ENCODE measurements at places on chromosomes 7 and 10.

GRCh38 chr10:35329520-35329919 is 6.8 kb upstream of the CCNY start:
- DNase-seq, result no peak
- H3K4me1 ChIP-seq, result peaks cover 22% of the 10 kb centered on the region
- no peaks in the 10 kb centered on the region for H3K27me3 ChIP-seq

DNA sequence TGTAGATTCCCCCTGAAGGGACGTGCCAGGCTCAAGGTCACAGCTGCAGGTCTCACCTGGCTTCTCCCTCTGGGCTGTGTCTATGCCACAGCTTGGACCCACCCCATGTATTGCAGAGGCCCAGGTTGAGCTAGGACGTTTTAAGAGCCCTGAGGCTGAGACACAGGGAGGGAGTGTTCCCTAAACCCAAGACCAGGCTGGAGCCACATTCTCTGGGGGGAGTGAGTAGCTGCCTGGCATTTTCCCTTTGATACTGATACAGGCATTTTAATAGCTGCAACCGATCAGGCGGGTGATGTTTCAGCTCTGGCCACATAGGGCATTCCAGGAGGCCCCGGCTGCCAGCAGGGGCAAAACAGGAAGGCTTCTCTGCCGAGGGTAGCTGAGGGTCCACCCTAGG is 13.4 kb downstream of the COL13A1 start:
- H3K4me1 ChIP-seq, result peaks cover 19% of the 10 kb centered on the region
- no peak for DNase-seq

GRCh38 chr10:63286754-63287264 is 153.7 kb downstream of the NRBF2 start:
- peaks cover 45% of the 10 kb centered on the region for H3K4me1 ChIP-seq
- peak overlapping the region; percentile 81 for H3K27ac ChIP-seq
- no peaks in the 10 kb centered on the region for H3K27me3 ChIP-seq

DNA sequence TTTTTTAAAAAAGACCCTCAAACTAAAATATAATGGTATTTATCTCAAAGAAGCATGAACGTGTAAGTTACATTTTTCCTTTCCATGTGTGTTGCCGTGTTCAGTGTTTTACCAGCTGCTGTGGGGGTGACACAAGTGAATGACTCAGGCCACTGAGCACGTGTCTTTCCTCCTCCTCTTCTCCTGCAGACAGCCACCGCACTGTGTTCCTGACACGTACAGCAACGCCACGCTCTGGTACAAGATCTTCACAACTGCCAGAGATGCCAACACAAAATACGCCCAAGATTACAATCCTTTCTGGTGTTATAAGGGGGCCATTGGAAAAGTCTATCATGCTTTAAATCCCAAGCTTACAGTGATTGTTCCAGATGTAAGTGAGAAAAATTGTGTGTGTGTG is 29.7 kb downstream of the TMEM248 start:
- H3K27me3 ChIP-seq, result no peaks in the 10 kb centered on the region
- H3K36me3 ChIP-seq, result peaks cover 15% of the 10 kb centered on the region
- H3K27ac ChIP-seq, result no peak overlapping the region
- no peak overlapping the region for H3K4me3 ChIP-seq

GRCh38 chr7:120586571-120586970 is 271.4 kb downstream of the TSPAN12 start:
- no peaks in the 10 kb centered on the region for H3K4me1 ChIP-seq
- DNase-seq, result no peak
- H3K27ac ChIP-seq, result no peak overlapping the region
- H3K4me3 ChIP-seq, result no peak overlapping the region
- no peaks in the 10 kb centered on the region for H3K36me3 ChIP-seq

- no peak for DNase-seq
- no peak overlapping the region for H3K27ac ChIP-seq
- no peak overlapping the region for H3K4me3 ChIP-seq
Observed at GRCh38 chr7:112272921-112273561, 66.5 kb downstream of the ZNF277 start.

DNA sequence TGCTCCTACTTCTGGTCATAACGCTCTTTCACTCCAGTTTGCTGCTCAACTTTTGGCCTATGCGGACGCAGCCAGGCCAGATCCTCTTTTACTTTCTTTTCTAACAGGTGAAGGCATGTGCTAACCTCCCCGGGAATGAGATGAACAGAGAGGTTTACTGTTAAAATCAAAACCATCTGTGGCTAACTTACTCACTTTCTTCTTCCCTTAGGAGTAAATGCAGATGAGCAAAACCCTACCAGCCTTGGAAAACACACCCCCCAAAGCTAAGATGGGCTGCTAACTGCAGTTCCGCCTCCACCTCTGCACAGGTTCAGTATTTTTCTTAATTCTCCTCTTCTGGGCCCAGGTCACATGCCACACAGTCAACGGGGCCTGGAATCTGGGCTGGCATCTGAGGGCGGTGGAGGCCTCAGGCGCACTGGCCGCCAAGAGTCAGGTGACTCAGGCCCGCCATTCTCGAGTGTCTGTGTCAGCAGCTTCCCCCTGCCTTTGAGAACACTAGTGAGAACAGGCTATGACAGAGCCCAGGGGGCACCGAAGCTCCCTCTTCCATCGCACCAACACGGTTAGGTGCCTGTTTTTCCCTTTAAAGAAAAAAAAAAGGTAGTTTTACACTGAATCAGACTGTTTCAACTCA is 11.1 kb downstream of the FAM53B start:
- H3K36me3 ChIP-seq, result peaks cover 6% of the 10 kb centered on the region
- DNase-seq, result peak; percentile 38
- peak overlapping the region; percentile 53 for H3K4me3 ChIP-seq

DNA sequence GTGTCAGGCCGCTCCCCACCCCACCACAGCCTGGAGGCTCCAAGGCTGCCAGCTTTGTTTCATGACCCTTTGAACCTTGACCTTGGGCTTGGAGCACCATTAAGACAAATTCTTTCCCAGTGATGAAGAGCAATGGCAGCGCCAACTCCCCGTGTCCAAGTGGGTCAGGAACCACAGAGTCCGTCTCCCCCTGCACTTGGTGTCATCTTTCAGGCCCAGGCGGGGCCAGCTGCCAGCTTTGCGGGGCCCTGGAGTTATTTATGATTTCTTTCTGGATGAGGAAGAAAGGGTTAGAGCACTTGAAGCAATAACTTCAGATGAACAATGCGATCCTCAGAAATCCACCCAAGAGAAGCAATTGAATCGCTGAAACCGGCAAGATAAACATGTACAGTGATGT is 110.8 kb downstream of the MYL10 start:
- peaks cover 2% of the 10 kb centered on the region for H3K36me3 ChIP-seq
- DNase-seq, result no peak
- no peaks in the 10 kb centered on the region for H3K4me1 ChIP-seq

DNA sequence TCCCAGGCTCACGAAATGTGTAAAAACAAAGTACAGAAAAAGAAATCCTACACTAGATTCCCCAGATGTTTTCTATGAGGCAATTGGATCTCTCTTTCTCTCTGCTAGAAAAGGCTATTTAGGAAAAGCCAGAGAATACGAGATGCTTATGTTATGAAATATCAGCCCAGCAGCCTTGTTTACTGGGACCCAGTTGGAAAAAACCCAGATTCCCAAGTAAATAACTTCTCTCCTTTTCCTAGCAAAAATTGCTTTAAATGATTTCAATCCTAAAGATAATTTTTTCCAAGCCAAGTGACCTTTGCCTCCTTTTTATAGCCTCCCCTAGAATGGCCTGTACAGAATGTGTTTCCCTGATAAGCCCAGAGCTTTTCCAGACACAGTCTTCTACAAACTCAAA is 199.3 kb downstream of the PLXNA4 start:
- no peaks in the 10 kb centered on the region for H3K36me3 ChIP-seq
- no peak for DNase-seq
- no peaks in the 10 kb centered on the region for H3K4me1 ChIP-seq
- H3K4me3 ChIP-seq, result no peak overlapping the region

DNA sequence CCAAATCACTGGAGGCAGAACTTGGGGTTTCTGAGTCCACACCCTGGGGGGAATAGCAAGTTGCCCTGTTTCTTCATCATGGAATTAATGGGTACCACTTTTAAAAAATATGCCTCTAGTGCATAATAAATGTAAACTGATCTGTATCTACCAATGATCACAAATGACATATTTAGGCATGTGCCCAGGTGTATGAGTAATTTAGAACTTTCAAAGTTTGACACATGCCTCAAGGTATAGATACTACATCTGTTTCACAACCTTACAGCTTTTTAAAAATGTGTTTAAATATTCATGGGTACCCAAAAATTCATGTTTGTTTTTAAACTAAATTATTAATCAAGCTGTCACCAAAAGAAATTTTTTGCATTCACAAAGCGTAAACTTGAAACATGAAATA is 226.0 kb downstream of the KIAA1217 start:
- DNase-seq, result no peak
- no peaks in the 10 kb centered on the region for H3K4me1 ChIP-seq
- H3K27ac ChIP-seq, result no peak overlapping the region
- no peak overlapping the region for H3K4me3 ChIP-seq
- H3K36me3 ChIP-seq, result no peaks in the 10 kb centered on the region
- H3K27me3 ChIP-seq, result no peaks in the 10 kb centered on the region

DNA sequence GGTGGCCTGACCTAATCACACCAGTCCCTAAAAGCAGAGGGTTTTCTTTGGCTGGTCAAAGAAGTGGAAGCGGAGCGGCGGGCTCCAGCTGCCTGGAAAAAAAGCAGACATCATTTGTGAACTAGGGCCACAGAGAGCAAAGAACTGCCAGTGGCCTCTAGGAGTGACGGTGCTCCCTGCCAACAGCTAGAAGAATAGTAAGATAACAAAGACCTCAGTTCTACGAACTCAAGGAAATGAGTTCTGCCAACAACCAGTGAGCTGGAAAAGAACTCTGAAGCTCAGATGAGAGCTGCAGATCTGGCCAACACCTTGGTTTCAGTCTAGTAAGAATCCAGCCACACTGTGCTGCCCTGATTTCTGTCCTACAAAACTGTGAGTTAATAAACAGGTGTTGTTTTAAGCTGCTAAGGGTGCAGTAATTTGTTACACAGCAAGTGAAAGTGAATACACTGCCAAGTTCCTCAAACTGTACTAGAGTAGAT is 178.0 kb downstream of the SRPK2 start:
- H3K4me3 ChIP-seq, result peak overlapping the region; percentile 69
- DNase-seq, result no peak
- H3K27me3 ChIP-seq, result no peaks in the 10 kb centered on the region
- peaks cover 52% of the 10 kb centered on the region for H3K4me1 ChIP-seq
- H3K27ac ChIP-seq, result peak overlapping the region; percentile 78

DNA sequence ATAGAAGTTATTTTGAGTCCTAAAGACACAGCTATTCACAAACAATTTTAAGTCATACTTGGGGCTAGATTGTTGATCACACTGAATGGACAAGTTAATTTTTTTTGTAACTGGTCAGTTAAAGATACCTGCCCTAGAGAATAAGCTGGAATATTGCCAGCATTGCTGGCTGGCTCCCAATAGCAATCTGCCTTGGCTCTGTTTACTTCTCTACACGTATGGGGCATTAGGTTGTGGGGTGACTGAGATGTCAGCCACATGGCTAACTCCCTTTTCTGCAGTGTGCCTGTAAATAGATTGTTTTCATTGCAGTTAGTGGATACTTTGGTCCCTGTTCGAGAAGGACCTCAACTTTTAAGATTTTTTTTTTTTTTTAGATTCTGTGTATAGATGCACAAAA is 128.2 kb downstream of the SEMA3E start:
- H3K4me3 ChIP-seq, result no peak overlapping the region
- no peaks in the 10 kb centered on the region for H3K4me1 ChIP-seq
- DNase-seq, result no peak
- H3K36me3 ChIP-seq, result no peaks in the 10 kb centered on the region
- no peaks in the 10 kb centered on the region for H3K27me3 ChIP-seq

- H3K27ac ChIP-seq, result no peak overlapping the region
- H3K4me3 ChIP-seq, result no peak overlapping the region
- peaks cover 4% of the 10 kb centered on the region for H3K36me3 ChIP-seq
- no peaks in the 10 kb centered on the region for H3K4me1 ChIP-seq
- no peak for DNase-seq
Observed at GRCh38 chr10:132858121-132859081, 72.5 kb upstream of the NKX6-2 start.

GRCh38 chr10:131453721-131454634 is 142.5 kb upstream of the TCERG1L start:
- no peak overlapping the region for H3K27ac ChIP-seq
- H3K27me3 ChIP-seq, result peaks cover 43% of the 10 kb centered on the region
- H3K4me1 ChIP-seq, result peaks cover 9% of the 10 kb centered on the region
- DNase-seq, result peak; percentile 41

DNA sequence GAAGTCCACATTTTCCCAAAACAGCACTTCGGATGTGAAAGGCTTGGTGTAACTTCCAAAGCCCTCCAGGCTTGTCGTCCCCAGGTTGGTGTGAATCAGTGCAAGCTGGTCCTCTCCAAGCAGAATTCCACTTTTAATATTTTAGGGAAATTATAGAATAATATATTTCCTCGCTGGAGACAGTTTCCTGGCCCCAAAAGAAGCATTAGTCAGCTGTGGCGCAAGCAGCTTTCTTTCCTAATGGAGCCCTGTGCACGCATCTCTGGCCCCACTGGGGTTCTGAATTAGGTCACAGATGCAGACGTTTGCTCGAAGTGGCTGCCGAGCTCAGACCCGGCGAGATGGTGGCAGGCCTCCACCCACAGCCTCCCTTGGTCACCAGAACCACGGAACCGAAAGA is 33.3 kb upstream of the MNX1 start:
- DNase-seq, result no peak
- no peak overlapping the region for H3K27ac ChIP-seq
- no peak overlapping the region for H3K4me3 ChIP-seq
- peaks cover 2% of the 10 kb centered on the region for H3K27me3 ChIP-seq
- H3K4me1 ChIP-seq, result no peaks in the 10 kb centered on the region

DNA sequence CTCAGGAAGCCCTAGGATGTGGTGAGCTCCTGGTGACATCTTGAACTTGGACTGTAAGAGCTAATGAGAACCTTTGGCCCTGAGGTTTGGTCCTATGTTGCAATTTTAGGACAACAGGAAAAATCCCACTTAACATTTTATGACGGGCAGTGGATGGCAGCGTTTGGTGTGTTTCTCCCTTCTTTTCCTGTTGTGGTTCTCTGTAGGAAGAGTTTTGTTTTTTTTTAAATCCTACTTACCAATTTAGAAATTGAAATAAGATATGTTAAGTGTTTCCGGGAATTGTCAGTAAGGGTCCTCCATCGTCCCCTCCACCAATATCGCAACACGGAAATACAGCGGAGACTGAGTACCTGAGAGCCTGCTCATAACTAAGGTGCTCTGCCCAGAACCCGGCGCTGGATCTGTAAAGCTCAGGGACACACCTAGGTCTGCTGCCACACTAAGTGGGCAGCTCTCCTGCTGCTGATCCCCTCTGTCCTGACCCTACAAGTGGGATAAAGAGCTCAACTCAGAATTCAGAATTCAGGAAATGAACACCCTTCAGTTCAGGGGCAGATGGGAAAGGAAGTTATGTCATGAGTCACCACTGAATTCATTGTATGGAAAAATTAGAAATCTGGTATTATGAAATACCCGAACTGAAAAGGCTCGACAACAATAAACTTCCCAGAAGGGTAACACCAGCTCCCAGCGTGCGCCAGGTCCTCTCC is 9.1 kb upstream of the PROSER2 start:
- H3K27me3 ChIP-seq, result no peaks in the 10 kb centered on the region
- no peak overlapping the region for H3K27ac ChIP-seq
- no peak overlapping the region for H3K4me3 ChIP-seq
- no peaks in the 10 kb centered on the region for H3K36me3 ChIP-seq
- no peaks in the 10 kb centered on the region for H3K4me1 ChIP-seq
- no peak for DNase-seq

- H3K27me3 ChIP-seq, result no peaks in the 10 kb centered on the region
- no peak overlapping the region for H3K4me3 ChIP-seq
- no peak overlapping the region for H3K27ac ChIP-seq
Observed at GRCh38 chr10:100978901-100979195, 8.4 kb downstream of the MRPL43 start.

- peaks cover 26% of the 10 kb centered on the region for H3K36me3 ChIP-seq
- peaks cover 6% of the 10 kb centered on the region for H3K4me1 ChIP-seq
- no peak overlapping the region for H3K27ac ChIP-seq
- no peaks in the 10 kb centered on the region for H3K27me3 ChIP-seq
Observed at GRCh38 chr10:110113670-110114337, 93.6 kb upstream of the MXI1 start.
